Small intestine (tissue), 16 donors: ENCODE measurements at places on chromosomes 7 and 10.

GRCh38 chr7:49322476-49322875, 398.1 kb downstream of the CDC14C start:
- DNase-seq = no peak

DNA sequence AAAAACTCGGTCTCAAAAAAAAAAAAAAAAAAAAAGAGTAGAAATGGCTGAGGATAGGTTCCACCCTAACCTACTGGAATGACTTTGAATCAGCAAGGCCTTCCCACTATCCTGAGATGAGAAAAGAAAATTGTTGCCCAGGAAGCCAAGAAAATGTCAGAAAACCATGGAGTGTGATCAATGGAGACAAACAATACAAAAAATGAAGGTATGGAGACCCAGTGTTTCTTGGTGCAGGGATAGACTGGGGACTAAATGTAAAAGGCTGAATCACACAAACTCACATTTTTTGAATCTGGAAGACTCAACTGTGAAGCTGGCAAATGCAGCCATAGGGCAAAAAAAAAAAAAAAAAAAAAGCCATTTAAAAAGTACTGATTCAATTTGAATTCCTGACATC, 364.3 kb upstream of the ANKRD30A start:
- no peak for DNase-seq

GRCh38 chr10:125201791-125202622, 41.6 kb upstream of the CTBP2 start:
- DNase-seq = no peak

DNA sequence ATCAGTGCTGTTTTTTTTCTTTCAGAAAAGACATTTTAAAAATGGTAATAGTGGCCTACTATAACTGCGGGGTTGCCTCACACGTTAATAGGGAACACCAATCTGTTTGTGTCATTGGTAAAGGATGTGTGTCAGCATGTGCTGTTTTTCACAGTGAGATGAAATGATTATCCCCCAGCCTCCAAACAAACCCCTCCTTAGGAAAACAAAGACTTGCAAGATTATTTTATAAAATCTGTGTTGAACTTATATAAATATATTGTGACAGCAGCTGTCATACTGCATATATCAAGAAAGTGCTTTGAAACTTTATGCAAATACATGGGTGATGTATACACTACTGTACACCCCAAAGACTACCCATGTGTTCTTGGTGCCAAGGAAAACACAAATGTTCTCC, 125.8 kb downstream of the BMPER start:
- DNase-seq = no peak
